ENCODE measurements at places on chromosomes 1 and 21.
A peak's percentile ranks its signal among the peaks of the same experiment; 100 is the strongest.

DNA sequence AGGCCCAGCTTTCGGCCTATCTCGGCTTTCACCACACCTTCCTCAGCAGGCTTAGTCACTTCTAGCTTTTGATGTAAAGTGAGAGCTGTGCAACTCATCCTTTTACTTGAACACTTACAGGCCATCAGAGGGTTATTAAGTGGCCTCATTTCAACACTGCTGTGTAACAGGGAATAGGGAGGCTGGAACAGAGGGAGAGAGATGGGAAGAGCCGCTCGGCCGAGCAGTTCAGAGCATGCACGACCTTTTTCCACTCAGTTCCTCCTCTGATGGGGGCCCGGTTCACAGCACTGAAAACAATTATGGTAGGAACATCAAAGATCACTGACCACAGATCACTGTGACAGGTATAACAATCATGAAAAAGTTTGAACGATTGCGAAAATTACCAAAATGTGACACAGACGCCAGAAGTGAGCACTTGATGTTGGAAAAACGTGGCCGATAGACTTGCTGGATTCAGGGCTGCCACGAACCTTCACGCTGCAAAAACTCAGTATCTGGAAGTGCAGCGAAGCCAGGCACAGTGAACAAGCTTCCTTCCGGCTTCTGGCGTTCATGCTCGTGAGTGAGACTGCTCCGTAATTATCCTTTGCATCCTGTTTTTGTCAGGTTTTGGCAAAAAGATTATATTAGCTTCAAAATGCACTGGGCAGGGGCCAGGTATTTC, 28.6 kb downstream of the AGPAT3 start:
- H3K36me3 ChIP-seq, result peaks cover 41% of the 10 kb centered on the region
- no peak overlapping the region for H3K4me3 ChIP-seq
- no peaks in the 10 kb centered on the region for H3K27me3 ChIP-seq
- no peak overlapping the region for H3K27ac ChIP-seq

- H3K4me3 ChIP-seq, result no peak overlapping the region
- peaks cover 27% of the 10 kb centered on the region for H3K4me1 ChIP-seq
- no peaks in the 10 kb centered on the region for H3K27me3 ChIP-seq
- H3K36me3 ChIP-seq, result peaks cover 4% of the 10 kb centered on the region
- DNase-seq, result no peak
Measured at GRCh38 chr1:1862905-1863547, 27.9 kb downstream of the GNB1 start.

GRCh38 chr1:218674280-218674773, 329.2 kb downstream of the TGFB2 start:
- peak overlapping the region; percentile 22 for H3K4me3 ChIP-seq
- peak overlapping the region; percentile 91 for H3K27ac ChIP-seq
- H3K4me1 ChIP-seq, result peaks cover 26% of the 10 kb centered on the region

DNA sequence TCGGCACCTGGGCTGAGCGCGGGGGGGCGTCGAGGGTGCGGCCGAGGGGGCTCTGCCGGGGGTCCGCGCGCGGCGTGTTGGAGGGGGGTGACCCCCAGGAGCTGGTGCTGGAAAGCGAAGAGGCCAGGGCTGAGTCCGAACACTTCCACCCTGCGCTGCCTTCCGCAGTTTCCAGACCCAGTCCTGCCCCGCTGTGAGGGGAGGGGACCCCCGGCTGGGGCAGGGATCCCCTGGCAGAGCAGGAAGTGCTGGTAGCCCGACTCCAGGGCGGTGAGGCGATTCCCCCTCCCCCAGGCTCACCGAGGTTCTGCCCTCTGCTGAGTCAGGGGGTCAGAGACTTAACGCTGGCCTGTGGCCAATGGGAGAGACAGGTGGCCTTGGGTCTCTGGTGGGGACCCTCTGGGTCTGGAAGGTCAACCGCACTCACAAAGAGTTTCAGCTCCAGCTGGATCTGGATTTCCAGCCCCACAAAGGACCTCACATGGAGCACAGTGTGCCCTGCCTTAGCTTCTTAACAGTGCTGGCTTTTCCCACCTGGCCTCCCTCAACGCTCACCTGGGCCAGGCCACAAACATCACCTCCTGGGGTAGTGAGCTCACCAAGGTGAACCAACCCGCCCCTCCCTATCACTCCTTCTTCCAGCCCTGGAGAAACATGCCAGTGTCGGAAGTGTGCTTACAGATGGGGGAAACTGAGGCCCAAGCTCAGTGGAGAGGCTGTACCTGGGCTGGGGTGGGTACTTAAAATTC, 39.8 kb upstream of the SYNC start:
- H3K27ac ChIP-seq, result peak overlapping the region; percentile 82
- H3K4me1 ChIP-seq, result peaks cover 36% of the 10 kb centered on the region
- H3K4me3 ChIP-seq, result peak overlapping the region; percentile 80
- H3K27me3 ChIP-seq, result no peaks in the 10 kb centered on the region
- peak; percentile 56 for DNase-seq

DNA sequence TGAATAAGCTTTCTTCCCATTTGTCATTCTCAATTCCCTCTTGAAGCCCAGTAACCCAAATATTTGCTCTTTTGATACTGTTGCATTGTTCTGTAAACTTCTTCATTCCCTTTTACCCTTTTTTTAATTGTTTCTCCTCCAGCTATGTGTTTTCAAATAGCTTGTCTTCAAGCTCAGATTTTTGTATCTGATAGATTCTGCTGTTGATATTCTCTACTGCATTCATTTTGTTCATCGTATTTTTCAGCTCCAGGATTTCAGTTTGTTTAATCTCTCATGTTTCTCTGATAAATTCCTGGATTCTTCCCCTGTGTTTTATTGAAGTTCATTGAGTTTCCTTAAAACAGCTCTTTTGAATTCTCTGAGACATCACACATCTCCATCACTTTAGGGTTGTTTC, 51.8 kb downstream of the PKN2 start:
- peaks cover 37% of the 10 kb centered on the region for H3K36me3 ChIP-seq
- no peak overlapping the region for H3K4me3 ChIP-seq
- H3K27me3 ChIP-seq, result no peaks in the 10 kb centered on the region
- no peak overlapping the region for H3K27ac ChIP-seq
- H3K4me1 ChIP-seq, result peaks cover 12% of the 10 kb centered on the region
- no peak for DNase-seq

- peaks cover 38% of the 10 kb centered on the region for H3K36me3 ChIP-seq
- H3K4me1 ChIP-seq, result peaks cover 8% of the 10 kb centered on the region
- no peak overlapping the region for H3K4me3 ChIP-seq
- DNase-seq, result no peak
- no peaks in the 10 kb centered on the region for H3K27me3 ChIP-seq
- H3K27ac ChIP-seq, result no peak overlapping the region
Measured at GRCh38 chr1:185066181-185066580, 20.8 kb downstream of the RNF2 start.

Data from mesothelial cell of epicardium (in vitro differentiated cells).